ENCODE measurements at places on chromosomes 6 and 20. TPM values are rescaled to one million over a fixed set of nuclear protein-coding genes. Genes with fewer than 3 reads are reported as not detected.

Gene GABRR2
- total RNA-seq = 0.33 TPM

Gene RAD21L1
- total RNA-seq = 0.13 TPM

Gene RAMACL
- 2.0 TPM for total RNA-seq

Gene ASIP
- not detected for total RNA-seq

Gene FBXO30
- total RNA-seq = 14.9 TPM

Gene HCRTR2
- total RNA-seq = not detected

Gene ILRUN
- total RNA-seq = 53.9 TPM
